Renal pelvis (tissue), 12 donors: ENCODE measurements at places on chromosomes 13 and 19. TPM values are rescaled to one million over a fixed set of nuclear protein-coding genes. Genes with fewer than 3 reads are reported as not detected.

The SYCN gene
- not detected for polyA plus RNA-seq

The KLK2 gene
- polyA plus RNA-seq, result 0.34 TPM

The MYO1F gene
- 12.7 TPM for polyA plus RNA-seq

The RXFP2 gene
- 0.49 TPM for polyA plus RNA-seq

The PLK5 gene
- polyA plus RNA-seq, result 0.46 TPM

The GAPDHS gene
- not detected for polyA plus RNA-seq

The PSG5 gene
- polyA plus RNA-seq, result not detected

GRCh38 chr13:70408865-70409264 is 300.6 kb upstream of the KLHL1 start:
- no peak for DNase-seq

DNA sequence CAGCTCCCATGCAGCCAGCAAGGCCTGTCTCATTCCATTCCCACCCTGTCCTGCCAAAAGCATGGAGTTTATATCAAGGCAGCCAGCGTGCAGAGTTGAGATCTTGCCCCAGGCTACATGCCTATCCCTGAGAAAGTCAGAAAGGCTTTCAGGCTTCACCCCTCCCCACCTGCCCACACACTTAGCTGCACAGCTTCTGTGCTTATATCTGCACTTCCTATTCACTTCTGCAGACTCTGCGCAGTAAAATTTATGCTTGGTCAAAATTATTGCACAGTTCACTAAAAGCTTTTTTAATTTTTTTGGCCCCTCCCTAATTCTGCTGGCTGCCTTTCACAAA is 12.5 kb upstream of the ZNF675 start:
- DNase-seq, result no peak

DNA sequence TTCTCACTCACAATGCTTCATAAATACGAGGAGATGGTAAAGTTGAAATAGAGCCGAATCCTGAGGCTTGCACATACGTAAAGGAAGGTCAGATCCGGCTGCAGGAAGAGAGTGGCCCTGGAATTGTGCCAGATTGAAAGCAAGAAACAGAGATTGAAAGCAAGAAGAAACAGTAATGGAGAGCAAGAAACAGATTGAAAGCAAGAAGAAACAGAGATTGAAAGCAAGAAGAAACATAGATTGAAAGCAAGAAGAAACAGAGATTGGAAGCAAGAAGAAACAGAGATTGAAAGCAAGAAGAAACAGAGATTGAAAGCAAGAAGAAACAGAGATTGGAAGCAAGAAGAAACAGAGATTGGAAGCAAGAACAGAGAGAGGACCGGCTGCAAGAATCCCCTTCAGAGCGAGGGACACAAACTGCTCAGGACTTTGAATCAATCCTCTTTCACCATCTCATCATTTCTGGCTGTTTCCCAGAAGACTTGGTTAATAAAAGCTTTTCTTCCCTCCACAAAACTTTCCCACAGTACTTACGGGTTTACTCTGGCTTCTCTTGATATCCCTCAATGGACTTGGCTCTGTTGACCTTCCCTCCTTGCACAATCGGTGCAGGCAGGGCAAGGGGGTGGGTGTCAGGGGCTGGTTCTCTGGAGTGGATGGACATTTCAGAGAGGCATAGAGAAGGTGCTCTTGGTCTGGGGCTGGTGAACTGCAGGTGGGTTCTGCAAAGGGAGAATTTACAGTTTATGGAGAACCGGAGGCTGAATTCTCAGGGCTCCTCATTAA is 25.5 kb downstream of the OR7A5 start:
- no peak for DNase-seq

GRCh38 chr13:46640843-46641242 is 87.9 kb downstream of the LRCH1 start:
- no peak for DNase-seq

- DNase-seq, result no peak
These were observed 13.6 kb downstream of the UBAC2 start for GRCh38 chr13:99214232-99214631.

DNA sequence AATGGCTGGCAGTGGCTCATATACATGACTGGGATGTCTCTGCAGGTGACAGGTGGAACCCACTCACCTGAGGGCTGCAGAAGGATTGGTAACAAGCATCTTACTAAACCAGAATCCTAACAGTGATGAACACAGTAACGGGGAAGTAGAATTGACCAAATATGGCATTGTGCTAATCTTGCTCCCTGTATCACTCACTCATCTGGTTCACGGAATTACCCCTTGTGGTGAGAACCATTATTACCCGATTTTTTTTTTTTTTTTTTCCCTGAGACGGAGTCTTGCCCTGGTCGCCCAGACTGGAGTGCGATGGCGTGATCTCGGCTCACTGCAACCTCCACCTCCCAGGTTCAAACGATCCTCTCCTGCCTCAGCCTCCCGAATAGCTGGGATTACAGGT is 69.5 kb downstream of the PTPRS start:
- DNase-seq, result no peak

DNA sequence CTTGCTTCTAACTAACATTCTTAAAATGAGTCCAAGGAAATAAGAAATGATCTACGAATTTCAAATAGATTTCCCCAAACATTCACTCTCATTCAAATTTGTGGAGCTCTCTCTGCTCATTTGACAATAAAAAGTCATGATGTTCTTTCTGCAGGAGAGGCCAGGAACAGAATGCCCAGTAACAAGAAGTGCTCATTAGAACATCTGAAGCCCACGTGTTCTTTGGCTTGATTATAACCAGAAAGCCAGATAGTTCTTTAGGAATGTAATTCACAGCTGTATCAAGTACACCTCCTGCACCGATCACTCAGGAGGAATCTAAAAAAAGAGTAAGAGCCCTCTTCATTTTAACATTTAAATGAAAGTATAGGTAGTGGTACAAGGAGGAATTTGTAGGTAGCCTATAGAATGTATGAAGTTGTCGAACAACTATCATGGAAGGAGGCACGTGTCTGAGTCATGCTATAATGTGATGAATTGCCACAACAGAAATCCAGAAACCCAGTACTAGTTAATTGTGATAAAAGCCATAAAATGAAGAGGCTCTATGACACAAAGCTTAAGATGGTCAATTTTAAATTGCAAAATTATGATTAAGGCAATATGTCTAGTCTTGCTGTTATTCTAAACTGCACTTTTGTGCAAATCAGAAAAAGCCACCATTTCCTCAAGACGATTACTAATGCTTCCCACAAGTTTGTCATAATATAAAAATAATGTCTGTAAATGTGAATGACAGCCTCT is 12.8 kb downstream of the MEDAG start:
- DNase-seq, result no peak

DNA sequence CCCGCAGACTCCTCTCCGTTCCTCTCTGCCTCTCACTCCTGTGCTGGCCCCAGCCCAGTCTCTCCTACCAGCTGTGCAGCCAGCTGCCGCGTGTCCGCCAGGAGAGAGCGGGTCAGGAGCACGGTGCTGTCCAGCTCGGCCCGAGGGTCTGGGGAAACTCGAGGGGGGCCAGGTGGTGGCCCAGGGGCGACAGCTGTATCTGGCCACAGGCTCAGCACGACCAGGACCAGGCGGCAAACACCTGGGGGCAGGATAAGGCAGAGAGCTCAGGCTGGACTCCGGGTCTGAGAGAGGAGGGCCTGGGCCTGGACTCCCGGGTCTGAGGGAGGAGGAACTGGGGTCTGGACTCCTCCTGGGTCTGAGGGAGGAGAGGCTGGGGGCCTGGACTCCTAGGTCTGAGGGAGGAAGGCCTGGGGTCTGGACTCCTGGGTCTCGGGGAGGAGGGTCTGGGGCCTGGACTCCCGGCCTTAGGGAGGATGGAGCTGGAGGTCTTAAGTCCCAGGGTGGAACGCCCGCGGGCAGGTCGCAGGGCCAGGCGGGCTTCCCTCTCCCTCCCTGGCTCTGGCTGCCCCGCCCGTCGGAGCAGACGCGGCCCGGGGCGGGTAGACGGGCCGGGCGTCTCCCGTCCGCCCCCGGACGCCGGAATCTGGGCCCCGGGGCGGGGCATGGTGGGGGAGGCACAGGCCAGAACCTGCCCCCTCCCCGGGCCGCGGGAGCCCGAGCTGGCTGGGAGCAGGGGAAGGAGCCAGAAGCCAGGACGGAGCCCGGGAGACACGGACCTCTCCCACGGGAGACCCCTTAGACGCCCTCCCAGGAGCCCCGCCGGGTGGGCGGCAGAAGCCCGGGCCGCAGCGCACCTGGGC is 1.3 kb downstream of the IL11 start:
- DNase-seq, result no peak

DNA sequence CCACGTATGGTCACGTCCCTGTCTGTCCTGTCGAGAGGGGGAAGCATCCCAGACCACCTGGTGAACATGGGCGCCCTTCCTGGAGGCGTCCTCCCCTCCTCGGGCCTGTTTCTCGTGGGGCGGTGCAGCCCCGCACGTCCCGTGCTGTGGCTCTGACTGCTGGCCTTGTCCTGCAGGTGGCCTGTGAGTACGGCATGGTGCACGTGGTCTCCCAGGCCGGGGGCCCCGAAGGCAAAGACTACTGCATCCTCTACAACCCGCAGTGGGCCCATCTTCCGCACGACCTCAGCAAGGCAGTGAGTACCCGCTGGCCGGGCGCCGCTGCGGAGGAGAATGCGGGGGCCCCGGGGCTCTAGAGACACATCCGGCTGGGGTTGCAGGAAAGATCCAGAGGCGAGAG is 5.9 kb downstream of the SPPL2B start:
- no peak for DNase-seq

- no peak for DNase-seq
These were observed 394.9 kb downstream of the DLEU7 start for GRCh38 chr13:50448535-50448998.

DNA sequence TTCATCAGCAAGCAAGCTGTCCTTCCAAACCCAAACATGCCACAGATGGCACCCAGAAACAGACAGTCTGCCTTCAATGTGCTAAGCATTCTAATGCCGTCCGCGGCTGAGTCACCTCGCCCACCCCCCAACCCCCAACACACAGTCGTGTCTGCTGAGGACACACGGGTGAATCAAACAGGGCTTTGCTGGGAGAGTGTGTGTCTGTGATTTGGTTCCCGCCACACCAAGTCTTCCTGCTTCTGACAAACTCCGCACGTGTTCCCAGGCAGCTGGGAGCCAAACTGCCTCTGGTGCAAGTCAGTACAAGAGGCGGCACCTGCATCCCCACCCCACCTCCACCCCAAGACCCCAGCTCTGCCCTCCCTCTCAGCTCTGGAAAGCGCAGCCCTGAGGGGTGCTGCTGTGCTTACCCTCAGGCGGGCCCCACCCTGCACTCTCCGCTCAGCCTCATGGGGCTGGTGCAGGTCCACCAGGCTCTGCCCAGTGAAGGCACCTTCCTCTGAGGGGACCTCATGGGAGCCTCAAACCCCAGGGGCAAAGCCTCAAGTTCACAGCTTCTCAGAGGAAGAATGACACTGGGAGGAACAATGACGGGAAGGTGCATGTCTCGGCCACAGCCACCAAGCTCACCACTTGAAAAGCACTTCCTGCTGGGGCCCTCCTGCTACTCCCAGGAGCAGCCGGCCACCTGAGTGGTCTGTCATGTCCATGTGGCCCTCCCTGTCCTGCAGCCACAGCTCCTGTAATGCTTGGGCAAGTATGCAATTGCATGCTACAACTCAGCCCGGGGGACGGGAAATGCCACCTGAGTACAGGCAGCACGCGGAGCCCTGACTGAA is 15.0 kb upstream of the SLC35E1 start:
- DNase-seq, result no peak

DNA sequence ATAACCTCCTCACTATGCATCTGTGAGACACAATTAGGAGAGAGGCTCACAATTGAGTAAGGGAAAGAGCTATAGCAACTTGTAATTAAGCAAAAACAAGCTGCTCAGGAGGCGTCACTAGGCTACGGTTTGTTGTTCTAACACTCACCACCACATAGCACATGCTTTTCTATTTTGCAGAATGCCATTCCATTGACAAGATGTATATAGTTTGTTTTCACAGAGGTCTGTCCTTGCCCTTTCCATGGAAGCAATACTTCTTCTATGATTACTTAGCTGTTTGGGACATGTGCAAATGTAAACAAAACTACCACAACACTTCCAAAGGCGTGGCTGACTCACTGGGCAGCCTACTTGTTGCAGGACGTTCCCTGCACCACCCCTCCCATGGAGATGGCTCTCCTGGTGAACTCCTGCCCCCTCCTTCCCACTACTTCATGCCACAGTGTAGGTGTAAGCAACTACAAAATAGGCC is 33.9 kb upstream of the FAM216B start:
- DNase-seq, result peak; percentile 48

DNA sequence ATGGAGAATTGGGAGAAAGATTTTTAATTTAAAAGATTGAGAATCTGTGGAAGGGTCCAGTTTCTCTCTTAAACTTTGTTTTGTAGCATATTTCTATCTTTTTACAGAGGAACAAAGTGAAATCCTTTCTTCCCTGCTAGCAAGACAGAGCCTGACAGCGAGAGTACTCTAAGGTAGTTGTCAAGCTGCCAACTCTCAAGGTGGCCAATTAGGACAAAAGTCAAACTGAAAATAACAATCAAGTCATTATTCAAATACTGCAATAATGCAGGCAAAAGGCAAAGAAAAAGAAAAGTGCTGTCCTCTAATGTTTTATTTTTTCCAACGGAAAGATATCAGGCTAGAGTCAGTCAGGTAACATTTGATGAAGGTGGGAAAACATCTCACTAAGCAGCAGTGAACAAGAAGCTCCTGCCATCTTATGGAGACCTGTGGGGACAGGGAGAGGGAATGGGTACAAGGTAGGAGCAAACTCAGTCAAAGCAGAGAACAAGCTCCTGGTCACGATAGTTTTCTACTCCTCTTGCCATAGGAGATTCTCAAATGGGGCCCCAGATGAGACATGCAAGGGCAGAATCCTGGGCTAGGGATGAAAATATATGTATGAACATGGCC is 801.9 kb upstream of the SLITRK1 start:
- DNase-seq, result no peak

GRCh38 chr19:39602224-39602623 is at the start of gene LGALS13:
Gene LGALS13 (plus strand): TSS chr19:39602524. CDS start chr19:39602569, 45 bp downstream.
- peak; percentile 1 for DNase-seq

GRCh38 chr13:20972731-20973130 is 70.2 kb upstream of the XPO4 start:
- DNase-seq, result no peak

DNA sequence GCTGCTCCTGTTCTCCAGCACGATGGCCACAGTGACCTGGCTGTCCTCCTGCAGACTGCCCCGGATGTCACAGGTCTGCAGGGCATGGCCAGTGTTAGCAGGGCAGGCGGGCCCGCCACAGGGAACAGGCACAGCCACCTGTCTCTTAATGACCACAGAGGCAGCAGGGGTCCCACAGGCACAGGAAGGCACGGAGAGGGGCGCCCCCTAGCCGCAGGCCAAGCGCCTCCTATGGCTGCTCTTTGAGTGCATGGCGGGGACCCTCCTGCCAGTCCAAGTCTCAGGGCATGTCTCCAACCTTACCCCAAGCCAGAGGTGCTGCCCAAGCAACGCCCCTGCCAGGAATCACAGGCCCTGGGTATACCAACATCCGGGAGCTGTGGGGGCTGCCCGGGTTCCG is 14.1 kb downstream of the IZUMO4 start:
- DNase-seq, result no peak

GRCh38 chr13:80931766-80932165 is 590.8 kb upstream of the SPRY2 start:
- no peak for DNase-seq
